Activated effector memory CD4-positive, alpha-beta T cell treated with anti-CD3 and anti-CD28 coated beads, Interleukin-2, amount 50 U/mL, for 16 hours (primary cell): ENCODE measurements at places on chromosomes 1 and 21.
A peak's percentile ranks its signal among the peaks of the same experiment; 100 is the strongest.

DNA sequence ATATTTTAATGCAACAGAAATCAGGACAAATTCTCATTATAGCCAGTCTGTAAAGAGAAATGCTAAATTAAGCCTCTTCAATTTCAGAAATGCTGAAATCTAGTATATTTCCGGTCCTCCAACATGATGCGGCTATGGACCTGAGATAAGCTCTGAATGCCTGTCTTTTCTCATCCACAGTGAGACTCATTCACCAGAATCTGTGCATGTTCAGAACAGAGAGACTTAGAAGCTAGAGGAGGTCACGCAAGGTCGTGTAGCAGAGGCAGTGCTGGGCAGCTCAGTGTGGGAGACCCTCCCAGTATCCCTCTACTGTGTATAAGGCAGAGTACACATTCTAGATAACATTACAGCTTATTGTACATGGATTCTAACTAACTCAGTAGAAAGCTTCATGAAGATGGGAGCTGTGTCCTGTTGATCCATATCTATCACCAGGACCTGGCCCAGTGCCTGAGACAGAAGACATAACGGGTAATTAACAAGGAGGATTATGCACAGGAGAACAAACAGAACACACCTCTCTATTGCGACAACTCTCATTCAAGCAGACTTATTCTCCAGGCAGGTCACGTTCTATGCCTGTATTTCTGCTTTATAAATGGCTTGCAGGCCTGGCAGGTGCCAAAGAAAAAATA lies 97.0 kb upstream of the COA6 start:
- DNase-seq = no peak

DNA sequence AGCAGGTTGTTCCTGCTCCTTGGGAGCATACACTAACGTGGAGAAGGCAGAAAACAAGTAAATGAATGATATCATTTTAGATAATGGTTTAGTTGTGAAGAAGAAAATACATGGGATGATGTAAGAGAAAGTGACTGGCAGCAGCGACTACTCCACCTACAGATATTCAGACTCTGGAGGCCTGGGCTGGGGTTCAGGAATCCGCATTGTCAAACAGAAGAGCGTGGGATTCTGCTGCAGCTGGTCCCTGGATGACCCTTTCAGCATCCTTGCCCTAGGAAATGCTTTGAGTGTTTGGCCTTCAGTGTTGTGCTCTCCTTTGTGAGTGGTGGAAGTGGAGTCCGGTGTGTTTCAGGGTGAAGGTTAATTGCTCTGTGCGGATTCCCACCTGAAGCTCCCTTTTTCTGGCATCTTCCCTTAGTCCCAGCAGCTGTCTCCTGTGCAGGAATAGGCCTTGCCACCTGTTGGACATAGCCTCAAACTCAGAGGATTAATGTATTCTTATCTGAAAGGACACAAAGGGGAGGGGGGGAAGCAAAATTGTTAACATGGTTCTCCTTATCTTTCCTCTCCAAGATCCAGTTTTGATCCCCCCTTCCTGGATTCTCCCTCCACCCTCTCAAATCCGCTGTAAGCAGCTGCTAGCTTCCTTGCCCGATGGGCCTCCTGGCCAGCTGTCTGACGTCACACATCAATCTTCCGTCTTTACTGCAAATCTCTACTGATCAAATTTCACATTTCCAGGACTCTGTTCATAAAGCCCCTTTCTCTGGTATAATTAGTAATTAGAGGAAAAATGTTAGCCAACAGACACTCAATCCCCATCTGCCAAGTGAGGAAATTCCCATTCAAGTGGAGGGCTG lies 68.3 kb upstream of the SPAG17 start:
- DNase-seq = no peak

DNA sequence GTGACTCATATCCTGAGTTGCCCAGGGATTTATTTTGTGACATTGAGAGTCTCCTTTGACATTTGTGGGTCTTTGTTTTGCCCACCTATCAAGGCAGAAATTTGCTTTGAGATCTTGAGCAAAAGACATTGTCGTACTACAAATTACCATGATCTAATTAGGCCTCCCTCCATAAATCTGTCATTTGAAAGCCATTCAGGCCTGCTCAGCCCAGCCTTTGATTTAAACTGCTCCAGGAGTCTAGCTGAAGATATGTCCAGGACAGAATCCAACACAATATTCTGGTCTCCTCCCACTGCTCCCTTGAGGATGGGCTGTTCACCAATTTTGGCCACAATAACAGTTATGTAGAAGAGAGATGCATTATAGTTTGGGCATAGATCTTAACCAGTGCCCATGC lies 86.7 kb downstream of the PROX1 start:
- no peak for DNase-seq

GRCh38 chr1:8873506-8874229 lies 4.8 kb downstream of the ENO1 start:
- DNase-seq = peak; percentile 92

DNA sequence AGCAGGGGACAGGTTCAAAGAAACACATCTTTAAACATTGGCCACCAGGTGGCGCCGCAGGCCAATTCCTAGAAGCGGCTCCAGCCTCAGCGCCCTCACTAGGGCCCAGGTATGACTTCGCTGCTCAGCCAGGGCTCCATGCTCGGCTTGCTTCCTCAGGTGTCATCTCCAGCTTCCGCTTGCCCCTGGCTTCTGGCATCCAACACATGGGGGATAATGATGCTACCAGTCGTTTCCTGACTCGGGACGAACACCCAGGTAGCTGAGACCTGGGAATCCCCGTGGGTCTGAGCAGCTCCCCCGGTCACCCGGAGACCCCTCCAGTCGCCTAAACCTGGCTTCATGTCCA lies 8.5 kb upstream of the MEX3A start:
- DNase-seq = peak; percentile 96

DNA sequence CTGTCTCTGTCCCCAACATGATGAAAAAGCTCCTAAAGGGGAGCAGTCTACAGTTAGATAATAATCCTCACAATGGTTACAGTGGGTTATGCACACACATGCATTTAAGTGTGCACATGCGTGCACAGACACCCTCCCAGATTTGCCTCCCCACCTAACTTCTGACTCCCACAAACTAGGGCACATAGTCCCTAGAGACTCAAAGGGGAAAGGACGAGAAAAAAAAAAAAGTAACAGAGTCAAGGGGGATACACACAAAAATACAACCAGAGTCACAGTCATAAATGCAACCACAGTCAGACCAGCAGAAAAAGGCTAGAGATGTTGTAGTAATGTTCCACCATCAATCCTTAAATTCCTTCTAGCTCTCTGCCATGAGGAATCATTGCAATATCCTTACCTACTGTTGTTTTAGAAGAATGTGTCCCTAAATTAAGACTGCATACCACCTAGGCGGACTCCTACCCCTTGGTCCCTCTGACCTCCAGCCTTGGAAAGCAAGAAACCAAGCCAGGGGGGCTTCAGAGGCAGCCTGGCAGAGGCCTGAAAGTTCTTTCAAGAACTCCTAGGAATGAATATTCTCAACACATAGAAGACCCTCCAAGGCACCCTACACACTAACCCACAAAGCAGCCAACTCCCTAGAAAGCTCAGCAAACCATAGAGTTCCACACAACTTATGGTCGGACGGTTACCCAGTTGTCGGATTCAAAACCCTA lies 1.3 kb downstream of the CRTC2 start:
- no peak for DNase-seq

- DNase-seq = no peak
These were observed 705.3 kb upstream of the CHRM3 start for GRCh38 chr1:238681021-238681420.

DNA sequence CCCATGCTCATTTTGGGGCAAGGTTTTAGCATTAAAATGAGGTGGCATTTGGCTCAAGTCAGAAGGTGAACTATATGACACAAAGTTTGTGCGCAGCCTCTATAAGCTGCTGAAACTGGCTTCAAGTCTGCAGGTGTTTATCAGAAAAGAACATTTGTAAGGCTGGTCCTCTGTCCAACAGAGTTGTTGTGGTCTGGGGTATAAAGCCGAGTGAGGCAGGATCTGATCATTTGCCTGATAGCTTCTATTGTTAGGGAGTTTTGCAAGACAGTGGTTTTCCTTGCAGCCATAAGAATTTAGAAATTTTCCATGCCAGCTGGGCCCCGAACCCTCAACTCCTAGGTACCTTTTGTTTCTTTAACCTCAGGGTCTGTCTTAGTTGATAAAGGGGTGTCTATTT lies 130.8 kb downstream of the PGBD5 start:
- DNase-seq = no peak
